ENCODE measurements at places on chromosomes 7 and 10.

- DNase-seq: no peak
Observed at GRCh38 chr10:121556918-121557573, 41.2 kb downstream of the FGFR2 start.

- DNase-seq: no peak
Observed at GRCh38 chr10:15792777-15793176, 67.5 kb downstream of the MINDY3 start.

- no peak for DNase-seq
Observed at GRCh38 chr7:30331338-30331737, 46.9 kb downstream of the ZNRF2 start.

- no peak for DNase-seq
Observed at GRCh38 chr7:126924477-126924876, 328.3 kb downstream of the GRM8 start.

- DNase-seq: no peak
Observed at GRCh38 chr10:20334559-20334958, 518.3 kb downstream of the PLXDC2 start.

DNA sequence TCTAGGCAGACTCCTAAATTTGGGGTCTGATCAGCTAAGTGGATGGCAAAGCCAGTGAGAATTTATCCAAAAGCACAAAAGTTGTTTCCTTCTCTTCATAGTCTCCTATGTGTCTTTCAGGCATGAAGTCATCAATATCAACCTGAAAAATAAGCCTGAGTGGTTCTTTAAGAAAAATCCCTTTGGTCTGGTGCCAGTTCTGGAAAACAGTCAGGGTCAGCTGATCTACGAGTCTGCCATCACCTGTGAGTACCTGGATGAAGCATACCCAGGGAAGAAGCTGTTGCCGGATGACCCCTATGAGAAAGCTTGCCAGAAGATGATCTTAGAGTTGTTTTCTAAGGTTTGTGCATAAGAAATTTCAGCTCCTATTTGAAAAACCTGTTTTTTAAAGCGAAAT lies 4.8 kb downstream of the GSTO1 start:
- peak; percentile 47 for DNase-seq

- DNase-seq: peak; percentile 10
Observed at GRCh38 chr7:95772771-95773581, 622 bp downstream of the DYNC1I1 start.

DNA sequence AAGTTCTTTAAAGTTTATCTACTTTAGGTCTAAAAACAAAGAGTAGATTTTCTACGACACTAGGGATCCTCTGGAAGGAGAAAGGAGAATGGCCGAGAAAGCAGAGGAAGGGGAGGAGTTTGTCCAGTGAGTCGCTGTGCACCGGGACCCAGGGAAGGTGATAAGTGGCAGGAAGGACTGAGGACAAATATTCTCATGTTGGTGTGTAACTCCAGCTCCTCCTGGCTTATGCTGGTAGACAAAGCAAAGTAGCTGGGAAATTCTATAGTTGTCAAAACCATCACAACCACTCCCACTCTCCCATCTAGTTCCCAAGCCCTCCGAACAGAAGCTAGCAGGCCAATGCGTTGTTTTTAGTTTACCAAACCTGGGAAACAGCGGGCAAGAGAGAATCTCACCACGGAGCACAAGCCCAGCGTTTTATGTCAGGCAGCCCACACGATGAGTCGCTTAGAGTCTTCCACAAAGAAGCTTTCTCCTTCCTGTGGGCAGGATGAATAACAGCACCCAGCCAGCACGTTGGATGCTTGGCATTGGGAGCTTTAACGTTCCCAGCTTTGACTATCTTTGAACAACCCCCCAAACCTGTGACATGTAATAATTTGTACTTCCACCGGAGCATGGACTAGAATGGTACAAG lies 32.9 kb upstream of the JCAD start:
- DNase-seq: no peak

- DNase-seq: no peak
Observed at GRCh38 chr7:87474533-87475358, 734 bp downstream of the ABCB4 start.

DNA sequence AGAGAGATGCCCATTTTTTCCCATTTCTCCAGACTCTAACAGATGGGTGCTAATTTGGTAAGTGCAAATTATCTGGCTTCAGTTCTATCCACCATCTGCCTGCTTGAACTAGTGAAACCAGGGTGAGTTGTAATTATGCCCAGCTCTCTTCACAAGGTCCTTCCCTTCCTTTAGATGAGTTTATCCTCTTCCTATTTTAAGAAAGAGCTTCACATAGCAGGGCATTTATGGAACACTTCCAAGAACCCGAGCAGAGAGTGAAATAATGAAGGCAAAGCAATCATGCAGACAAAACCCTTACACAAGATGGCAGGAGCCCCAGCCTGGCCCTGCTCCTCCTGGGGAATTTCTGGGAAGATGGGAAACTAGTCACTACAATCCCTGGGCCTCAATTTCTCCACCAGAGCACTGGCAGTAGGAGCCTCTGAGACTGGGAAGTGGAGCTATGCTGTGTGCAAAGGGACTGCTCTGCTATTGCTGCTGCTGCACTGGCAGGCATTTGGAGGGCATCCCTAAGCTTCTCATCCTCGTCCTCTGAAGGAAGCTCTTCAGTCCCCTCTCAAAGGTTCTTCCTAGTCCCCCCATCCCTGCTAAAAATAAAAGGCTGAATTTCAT lies 33.7 kb upstream of the PLXNA4 start:
- DNase-seq: no peak

DNA sequence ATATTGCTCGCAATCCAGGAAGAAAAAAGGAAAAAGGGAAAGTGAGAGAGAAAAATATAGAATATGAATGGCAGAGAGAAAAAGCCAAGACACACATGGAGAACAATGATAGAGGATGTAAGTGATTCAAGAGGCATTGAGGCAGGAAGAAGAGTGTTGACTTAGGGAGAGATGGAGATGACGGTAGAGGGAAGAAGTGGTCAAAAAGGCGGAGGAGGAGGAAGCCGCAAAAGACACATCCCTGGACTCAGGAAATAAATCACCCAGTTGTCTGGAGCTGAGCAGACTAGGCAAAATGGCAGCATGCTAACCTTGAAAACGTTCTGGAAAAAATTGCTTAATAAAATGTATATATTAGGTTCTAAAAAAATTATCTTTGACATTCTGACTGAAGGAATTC lies 17.7 kb upstream of the GPR37 start:
- no peak for DNase-seq

DNA sequence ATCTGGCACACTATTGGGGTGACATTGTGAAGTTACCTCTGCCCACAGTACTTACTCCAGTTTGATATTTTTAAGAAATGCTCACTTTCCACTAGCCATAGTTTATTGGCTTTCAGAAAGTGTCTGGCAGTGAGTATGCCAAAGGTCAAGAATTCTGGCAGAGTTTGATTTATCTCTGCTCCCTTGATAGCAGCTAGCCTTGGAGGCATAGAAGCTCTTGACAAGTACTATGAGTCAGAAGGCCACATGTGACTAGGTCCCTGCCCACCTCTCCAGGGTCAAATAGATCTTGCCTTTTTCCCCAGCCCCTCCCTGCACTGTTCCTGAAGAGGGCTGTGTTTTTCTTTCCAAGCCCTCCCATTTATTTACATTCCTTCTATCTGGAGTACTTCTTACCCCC lies 202.2 kb downstream of the AUTS2 start:
- peak; percentile 61 for DNase-seq

GRCh38 chr10:102150970-102151773 lies 1.0 kb upstream of the NOLC1 start:
- no peak for DNase-seq

- DNase-seq: no peak
Observed at GRCh38 chr7:14687241-14687640, 215.3 kb downstream of the DGKB start.

DNA sequence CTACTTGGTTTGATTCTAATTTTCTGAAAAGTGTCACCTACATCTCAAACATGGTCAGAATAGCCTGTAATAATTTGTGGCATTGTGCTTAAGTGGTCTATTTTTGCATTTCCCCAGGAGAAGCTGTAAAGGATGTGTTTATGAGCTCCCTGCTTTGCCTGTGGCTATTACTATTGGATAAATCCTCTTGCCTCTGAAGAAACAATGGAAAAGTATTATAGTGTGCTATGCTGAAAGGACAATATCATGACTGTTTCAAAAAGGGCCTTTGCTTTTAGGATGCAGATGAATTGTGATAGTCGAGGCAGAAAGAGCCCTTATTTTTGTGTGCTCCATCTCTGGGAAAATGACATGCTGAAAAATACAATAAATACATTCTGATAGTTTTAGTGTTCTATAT lies 94.1 kb upstream of the ARMC3 start:
- no peak for DNase-seq

GRCh38 chr10:101492205-101492604 lies 95.9 kb downstream of the POLL start:
- DNase-seq: no peak

DNA sequence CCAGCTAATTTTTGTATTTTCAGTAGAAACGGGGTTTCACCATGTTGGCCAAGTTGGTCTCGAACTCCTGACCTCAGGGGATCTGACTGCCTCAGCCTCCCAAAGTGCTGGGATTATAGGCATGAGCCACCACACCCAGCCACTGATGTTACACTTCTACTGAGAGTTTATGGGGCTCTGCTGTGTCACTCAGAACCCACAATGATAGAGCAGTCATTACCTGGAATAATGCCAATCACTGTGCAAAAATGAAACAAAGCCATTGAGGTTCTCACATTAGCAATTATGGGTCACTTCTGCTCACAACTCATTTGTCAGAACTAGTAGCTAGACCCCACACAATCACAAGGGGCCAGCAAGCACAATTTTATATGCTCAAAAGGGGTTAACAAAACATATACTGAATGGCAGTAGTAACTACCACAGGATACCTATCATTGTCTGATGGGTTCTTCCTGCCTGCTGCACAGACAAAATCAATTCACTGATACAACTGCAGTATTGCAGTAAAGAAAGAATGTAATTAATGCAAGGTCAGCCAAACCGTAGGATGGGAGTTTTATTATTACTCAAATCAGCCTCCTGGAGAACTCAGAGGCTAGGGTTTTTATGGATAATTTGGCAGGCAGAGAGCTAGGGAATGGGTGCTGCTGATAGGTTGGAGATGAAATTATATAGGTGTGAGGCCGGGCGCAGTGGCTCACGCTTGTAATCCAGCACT lies 72.1 kb upstream of the TRIM24 start:
- no peak for DNase-seq

GRCh38 chr10:42950606-42951485 lies 126.0 kb upstream of the RET start:
- DNase-seq: no peak

- DNase-seq: no peak
Observed at GRCh38 chr10:13686331-13686752, 99.6 kb downstream of the PRPF18 start.

GRCh38 chr7:139242741-139243281 lies 11.8 kb downstream of the UBN2 start:
- no peak for DNase-seq

GRCh38 chr7:40162516-40162915 lies 27.7 kb downstream of the SUGCT start:
- no peak for DNase-seq

- no peak for DNase-seq
Observed at GRCh38 chr10:46552526-46553237, 3.8 kb downstream of the GPRIN2 start.

DNA sequence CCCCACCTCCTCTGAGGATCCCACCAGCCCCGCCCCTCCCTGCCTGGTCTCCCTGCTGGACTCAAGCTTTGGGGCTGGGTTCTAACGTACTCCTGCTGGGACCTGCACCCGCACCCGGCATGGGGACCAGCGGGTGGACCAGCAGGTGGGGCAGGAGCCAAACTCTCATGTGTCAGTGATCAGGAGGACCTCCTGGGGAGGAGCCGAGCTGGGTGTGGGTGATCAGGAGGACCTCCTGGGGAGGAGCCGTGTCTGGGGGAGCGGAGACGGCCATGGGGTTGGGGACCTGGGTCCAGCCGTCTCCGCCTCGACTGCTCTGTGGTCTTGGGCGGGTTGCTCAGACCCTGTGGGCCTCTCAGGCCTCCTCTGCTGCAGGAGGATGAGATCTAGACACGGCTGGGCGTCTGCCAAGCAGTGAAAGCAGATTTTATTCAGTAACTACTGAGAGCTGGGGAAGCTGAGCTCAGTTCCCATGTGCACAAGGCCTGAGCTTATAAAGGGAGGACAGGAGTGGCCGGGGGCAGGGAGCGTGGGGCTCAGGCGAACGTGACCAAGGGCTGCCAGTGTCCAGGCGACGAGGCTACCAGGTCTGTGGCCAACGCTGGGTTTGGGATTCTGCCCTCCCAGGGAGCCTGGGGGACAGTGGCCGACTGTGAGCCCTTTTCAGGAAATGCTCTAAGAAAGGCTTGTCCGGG lies 33.6 kb upstream of the UTF1 start:
- DNase-seq: no peak

DNA sequence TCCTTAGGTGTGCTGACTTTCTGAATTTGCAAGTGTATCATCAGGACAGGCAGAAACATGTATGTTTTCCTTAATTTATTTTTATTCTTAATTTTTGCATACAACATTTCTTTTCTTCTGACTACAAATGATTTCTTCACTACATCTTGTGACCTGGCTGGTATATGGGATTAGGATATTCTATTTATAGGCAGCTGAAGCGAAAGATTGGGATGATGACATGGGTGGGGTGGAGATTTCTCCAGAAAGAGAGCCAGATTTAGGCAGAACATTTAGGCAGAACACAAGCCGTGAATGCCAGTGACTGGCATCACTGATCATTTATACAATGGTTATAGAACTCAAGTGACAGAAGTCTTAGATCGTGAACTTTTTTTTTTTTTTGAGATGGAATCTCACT lies 256.7 kb downstream of the KLF6 start:
- no peak for DNase-seq

GRCh38 chr7:69698109-69698825 lies 100.0 kb downstream of the AUTS2 start:
- no peak for DNase-seq

DNA sequence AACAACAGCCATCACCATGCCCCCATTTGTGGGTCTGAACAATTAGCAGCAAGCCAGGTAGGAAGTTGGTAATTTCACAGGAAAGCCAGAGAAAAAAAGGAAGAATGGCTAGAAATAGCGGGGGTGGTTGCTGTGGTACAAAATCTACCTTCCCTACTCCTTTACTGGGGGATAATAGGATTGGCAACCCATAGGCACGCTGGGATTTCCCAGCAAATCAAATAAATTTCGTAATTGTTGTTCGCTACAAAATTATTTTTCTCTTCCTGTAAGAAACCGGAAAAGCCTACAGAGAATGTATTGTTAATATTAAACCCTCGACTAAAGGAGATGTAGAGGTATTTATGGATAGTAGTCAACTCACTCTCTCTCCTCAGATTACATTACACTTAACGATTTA lies 123.9 kb downstream of the DOCK4 start:
- DNase-seq: no peak

- peak; percentile 53 for DNase-seq
Observed at GRCh38 chr10:102629661-102630614, 14.3 kb upstream of the TRIM8 start.

DNA sequence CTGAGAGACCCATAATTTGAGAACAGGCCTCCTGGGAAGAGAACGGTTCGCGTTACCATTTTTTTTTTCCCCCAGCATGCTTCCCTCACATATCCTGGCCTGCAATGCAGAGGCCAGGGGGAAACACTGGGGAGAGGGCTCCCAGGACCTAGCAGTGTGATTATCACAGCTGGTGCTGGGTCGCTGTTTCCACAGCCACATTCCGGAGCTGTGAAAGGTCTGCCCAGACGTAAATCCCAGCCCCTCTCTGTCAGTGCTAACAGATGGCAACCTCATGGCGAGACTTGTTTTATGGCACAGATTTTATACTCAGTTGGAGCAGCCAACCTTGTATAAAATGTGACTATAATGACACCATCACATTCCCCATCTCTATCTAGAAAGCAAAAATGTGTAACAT lies 150.5 kb downstream of the PLXDC2 start:
- DNase-seq: no peak
